NCI-H1048 (cell line): ENCODE measurements at places on chromosomes 12 and 14.

DNA sequence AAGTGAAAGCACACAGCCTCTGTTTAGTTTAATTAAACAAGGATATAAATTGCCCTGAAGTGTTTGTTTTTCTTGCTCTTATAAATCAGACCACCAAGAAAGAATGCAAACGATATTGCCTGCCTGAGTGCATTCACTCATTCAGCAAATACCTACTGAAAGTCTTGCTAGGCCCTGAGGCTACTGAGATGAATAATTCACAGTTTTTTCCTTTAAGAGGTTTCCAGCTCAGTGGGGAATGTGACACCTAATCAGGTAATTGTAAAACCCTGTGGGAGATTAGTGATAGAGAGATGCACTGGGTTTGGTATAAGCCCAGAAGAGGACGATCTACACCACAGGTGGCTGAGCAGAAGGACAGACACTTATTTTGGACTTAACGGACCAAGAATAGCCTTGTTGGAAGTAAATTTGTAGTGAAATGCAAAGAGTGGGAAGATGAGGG, 151.4 kb downstream of the SLC35F4 start:
- no peak for DNase-seq

- no peak for DNase-seq
These were observed 55.1 kb downstream of the IFT43 start for GRCh38 chr14:76040704-76041103.

- peak; percentile 85 for DNase-seq
These were observed at the start of the genes DDX51 and NOC4L for GRCh38 chr12:132144115-132144809. DDX51 (minus strand) TSS chr12:132144319; CDS start chr12:132144296, 23 bp downstream. NOC4L (plus strand) TSS chr12:132144457; CDS start chr12:132144489, 32 bp downstream.

DNA sequence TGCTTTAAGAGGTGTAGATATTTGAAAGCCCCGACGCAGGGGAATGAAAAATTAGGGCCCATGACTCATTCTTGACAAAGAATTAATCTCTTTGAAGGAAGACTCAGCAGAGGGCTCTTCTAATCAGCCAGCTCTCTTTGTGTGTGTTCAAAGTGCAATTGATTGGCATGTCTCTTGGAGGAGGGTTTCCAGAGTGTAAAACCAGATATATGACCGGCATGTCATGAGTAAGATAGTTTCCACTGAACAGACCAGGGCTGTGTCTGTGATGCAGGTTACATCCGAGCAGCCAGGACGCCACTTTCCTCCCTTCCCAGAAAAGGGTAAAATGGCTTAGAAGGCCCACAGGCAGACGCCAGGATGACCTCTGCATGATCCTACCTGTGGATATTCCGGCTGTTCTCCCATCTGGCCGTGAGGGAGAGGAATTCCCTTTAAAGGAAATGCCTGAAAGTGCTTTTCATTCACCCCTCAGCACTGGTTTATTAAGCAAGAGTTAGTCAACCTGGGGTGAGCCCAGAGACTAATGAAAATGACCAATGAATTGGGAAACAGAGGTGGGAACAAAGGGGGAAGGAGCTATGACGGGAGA, 7.2 kb upstream of the KRT75 start:
- no peak for DNase-seq

DNA sequence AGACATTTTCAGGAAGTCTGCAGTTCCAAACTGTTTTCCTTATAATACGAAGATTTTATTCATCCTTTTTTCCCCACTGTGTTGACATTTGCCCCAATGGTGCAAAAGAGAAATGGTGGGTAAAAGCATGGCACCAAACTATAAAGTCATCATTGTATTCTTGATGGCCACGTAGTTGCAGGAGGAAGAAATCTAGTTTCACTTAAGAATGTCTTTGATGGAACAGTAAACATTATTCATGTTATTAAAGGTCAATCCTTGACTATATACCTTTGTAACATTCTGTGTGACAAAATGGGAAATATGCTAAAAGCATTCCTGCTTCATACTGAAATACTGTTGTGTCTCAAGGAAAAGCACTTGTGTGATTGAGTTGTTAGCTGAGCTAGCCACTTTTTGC, 80.1 kb downstream of the PRKCH start:
- no peak for DNase-seq

- DNase-seq = no peak
These were observed 122.7 kb downstream of the SSPN start for GRCh38 chr12:26317942-26318575.

GRCh38 chr12:120060196-120060595, 56.4 kb downstream of the RAB35 start:
- no peak for DNase-seq

DNA sequence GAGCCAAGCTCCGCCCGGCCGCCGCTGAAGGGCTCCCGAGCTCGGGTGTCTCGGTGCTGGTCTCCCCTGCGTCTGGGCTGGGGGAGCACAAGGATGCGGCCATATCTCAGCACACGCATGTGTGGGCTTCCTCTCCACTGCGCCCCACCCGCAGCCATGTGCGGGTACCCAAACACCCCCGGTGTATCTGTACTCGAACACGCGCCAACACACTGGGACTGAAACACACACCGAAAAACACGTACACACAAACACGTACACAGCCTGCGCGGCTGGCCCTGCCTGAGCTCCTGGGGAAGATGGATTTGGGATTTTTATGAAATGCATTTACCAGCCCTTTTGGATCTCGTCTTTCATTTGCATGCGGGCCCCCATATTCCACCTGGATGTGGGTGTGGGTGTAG, 897 bp upstream of the TBX3 start:
- no peak for DNase-seq

GRCh38 chr14:104384776-104385071, 194.8 kb upstream of the C14orf180 start:
- no peak for DNase-seq

DNA sequence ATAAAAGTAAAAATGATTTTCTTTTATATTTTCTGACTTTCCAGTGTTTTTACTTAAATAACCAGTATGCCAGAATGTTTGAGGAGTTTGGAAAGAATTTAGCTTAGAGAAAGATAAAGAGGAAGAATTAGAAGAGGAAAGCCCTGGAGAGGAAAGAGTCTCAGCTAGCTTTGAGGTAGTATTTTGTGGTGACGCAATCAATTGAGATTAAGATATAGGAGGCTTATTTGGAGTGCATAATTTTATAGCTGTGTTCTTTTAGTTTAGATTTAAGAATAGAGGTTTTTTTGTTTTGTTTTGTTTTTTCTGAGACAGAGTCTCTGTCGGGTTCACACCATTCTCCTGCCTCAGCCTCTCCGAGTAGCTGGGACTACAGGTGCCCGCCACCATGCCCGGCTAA, 18.1 kb downstream of the CLEC2B start:
- no peak for DNase-seq

DNA sequence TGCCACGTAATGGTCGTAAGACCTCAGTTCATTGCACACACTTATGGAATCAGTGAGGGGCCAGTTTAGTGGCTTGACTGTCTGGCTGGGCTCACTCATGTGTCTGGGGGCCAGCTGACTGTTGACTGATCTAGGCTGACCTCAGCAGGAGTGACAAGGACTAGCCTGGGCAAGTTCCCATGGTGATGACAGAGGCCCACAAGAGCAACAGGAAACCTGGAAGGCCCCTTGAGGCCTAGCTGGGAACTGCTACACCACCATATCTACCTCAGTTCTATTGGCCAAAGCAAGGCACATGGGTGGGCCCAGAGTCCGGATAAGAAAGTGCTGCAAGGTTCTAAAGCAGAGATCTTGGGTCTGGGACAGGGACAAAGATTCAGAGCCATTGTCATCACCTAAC, 21.3 kb upstream of the RFLNA start:
- no peak for DNase-seq

DNA sequence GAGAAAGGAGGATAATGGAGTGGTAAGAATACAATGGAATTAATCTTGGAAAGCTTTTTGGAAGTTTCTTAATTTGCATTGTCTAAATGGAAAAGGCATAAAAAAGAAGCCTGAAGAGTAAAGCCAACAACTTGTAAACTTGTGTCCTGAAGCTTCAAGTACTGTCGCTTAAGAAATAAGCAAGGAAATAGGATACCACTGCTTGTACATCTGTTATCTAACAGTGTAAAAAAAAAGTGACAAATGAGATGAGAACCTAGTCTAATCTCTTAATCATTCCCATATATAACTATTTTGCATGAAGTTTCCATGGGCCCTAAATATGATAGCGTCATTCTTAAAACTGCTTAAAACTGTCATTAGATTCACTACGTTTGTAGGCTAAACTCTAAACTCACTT, 134.0 kb upstream of the DYRK2 start:
- no peak for DNase-seq

DNA sequence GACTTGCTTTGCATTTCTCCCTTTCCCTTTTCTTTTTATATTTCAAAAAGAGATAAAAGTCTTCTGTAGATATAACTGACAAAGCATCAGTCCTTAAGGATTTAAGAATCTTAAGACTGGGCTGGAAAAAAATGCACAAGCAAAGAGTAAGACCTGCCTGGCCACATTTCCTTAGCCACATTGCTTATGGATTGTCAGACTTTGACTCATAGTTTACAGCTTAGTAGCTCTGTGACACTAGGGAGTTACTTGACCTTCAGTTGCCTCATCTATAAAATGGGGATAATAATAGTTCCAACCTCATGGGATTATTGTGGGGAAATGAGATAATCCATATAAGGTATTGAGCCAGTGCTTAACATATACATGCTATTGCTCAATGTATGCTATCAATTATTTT, 66.4 kb upstream of the STK38L start:
- no peak for DNase-seq

- DNase-seq = no peak
These were observed 25.2 kb upstream of the PLXNC1 start for GRCh38 chr12:94123127-94123526.
